ENCODE measurements at places on chromosomes 3 and 15.

DNA sequence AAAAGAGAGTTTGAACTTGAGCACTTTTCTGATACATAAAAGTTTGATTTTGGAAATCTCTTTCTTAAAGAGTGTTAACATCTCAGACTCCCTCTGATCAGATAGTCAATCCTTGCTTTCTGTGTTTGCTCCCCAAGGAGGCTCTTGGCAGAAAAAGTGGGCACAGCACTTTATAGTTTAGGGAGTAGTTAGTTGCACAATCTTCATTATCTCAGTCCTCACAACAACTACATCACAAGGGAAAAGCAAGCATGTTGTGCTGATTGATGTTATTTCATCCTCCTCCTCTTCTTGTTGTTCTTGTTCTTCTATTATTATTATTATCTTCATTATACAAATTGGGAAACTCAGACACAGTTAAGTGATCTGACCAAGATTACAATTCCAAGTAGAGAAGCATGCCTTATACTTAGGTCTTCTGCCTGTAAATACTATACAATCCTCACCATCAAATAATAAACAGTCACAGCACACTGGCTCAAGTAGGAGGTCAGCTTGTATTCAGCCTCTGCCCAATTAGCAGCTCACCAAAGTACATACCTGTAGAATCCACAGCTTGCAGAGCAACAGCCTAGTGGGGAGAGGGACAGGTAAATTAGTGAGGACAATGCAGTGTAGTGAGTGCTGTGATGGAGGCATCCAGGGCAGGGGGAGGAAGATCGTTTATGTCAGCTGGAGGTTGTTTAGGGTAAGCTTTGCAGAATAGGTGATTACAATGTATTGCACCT is 304.1 kb upstream of the MME start:
- no peak for DNase-seq

- no peak for DNase-seq
Observed at GRCh38 chr3:172144601-172145000, 105.2 kb downstream of the FNDC3B start.

DNA sequence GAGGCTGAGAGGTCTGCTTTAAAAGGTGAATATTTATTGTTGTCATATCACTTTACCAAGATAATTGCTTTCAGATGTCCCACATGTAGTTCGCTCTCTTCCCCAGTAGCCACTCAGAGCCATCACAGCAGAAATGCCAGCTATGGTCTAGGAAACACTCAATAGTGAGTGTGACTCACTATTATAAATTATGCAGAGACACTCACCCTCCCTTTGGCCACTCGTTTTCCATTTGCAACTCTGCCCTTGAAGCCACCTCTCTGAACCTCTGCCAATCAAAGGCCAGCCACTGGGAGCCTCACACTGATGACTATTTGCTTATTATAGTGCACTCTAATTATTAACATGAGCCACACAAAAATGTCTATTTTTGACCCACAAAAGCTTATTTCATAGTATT is 328.1 kb upstream of the ATP10A start:
- no peak for DNase-seq

DNA sequence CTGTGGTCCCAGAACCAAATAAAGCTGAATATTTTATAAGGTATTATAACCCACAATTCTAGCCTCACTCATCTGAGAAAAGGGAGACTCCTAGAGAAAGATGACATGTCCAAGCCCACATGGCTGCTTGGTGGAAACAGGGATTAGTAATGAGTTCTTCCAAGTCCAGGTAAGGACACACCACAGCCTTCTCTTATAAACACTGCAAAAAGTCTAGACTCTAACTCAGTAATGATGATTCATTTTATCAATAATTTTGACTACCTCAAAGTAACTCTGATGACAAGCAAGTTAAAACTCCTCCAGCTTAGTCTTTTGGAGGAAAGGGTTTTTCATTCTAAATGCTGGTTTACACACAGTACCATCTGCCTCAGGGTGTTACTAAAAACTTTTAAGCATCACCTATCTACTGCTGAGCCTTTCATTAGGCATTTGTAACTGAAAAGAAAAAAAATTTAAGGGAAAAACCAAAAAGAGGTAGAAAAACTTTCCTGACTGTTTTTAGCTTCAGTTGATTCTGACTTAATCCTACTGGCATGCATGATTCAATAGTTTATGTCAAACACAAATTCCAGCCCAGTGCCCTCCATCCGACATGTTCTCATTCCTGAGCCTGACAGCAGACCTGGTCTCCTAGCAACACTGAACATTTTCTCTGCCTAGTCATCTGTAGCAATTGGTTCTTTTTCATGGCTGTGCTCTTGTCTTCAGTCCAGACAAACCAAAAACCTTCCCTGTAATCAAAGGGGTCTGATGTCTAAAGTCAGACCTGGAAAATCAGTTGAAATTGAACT is 43.9 kb downstream of the P3H2 start:
- DNase-seq: peak; percentile 50

DNA sequence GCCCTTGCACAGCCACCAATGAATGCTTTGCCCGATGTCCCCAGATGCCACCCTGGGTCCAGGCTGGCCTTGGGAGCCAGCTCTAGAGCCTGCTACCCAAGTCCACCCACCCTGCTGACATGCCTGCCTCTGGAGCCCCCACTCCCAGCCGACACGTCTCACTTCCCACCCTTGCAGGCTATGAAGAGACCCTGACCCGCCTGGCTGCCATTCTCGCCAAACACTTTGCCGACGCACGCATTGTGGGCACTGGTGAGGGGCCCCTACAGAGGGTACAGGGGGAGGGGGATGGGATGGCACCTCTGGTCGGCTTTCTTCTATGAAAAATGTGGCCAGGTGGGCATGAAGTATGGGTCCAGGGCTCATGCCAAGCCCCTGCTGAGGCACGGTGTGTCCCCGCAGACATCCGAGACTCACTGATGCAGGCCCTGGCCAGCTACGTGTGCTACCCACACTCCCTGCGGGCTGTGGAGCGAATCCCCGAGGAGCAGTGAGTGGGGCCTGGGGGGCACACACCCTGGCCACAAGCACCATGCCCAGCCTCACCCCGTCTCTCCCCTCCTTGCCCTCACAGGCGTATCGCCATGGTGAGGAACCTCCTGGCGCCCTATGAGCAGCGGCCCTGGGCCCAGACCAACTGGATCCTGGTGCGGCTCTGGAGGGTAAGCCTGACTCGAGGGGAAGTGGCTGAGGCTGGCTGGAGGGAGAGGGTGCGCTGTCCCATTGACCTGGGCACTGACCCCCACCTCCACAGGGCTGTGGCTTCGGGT is 6.0 kb downstream of the AMIGO3 start:
- no peak for DNase-seq

DNA sequence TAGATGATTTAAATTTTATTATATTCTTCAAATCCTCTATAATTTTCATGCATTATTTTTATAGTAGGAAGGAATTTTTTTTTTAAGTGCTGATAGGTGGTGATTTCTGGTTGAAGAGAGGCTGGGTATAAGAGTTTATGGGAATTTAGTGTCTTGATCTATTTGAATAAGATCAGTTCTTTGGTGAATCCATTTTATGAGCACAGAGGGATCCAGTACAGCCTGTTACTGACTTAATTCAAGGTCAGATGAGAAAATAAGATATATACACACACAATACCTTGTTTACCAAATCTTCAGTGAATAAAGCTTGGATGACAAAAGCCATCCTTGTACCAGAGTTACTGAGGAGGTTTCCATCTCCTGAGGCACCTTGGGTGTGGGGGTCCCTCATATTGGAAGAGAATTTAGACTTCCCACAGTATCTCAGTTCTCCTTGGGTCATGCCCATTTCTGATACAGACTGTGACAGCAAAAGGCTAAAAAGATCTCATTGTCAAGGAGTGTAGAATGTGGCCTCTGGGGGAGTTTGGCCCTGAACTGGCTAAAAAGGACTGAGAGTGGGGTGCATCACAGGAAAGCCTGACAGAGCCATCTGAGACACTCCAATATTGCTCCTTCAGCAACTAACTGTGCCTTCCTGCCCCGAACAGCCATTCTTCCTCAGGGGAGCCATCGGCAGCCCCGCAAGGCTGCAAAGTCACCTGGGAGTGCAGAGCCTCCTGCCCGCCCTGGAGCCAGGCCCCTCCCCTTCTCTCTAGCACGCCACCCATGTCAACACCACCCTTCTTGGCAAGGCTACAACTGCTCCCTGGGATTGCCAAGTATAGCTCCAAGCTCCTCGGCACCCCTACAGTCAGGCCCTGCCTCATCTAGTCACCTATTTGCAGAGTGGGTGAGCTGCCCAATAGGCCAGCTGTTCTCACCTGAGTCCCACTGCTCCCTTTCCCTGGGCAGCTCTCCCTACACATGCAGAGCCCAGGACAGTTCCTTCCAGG is 43.1 kb upstream of the HACD2 start:
- DNase-seq: no peak

GRCh38 chr15:70354346-70354905 is 256.7 kb upstream of the TLE3 start:
- DNase-seq: no peak

- DNase-seq: no peak
Observed at GRCh38 chr15:101204739-101205535, 46.9 kb downstream of the CHSY1 start.

- no peak for DNase-seq
Observed at GRCh38 chr3:128498127-128498626, 5.2 kb upstream of the GATA2 start.

DNA sequence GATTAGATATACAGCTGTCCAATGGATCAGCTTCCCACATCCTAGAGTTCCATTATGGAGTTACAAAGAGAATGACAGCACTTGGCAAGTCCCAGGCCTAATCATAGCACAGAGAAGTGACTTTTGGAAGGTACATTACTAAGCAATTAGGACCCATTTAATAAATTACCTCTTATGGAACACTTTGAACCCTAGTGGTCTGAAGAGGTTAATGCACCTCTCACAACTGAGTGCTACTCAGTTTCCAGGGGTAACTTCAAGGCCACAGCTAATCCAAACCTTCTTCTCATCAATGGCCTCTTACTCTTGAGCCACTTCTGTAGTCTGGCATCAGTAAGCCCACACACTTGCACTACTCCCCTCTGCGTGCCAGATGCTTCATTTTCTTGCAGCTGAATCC is 34.9 kb upstream of the MEIS2 start:
- no peak for DNase-seq

GRCh38 chr15:50933341-50933740 is 24.9 kb downstream of the AP4E1 start:
- no peak for DNase-seq

GRCh38 chr3:164604687-164605086 is 473.6 kb downstream of the SI start:
- DNase-seq: no peak

DNA sequence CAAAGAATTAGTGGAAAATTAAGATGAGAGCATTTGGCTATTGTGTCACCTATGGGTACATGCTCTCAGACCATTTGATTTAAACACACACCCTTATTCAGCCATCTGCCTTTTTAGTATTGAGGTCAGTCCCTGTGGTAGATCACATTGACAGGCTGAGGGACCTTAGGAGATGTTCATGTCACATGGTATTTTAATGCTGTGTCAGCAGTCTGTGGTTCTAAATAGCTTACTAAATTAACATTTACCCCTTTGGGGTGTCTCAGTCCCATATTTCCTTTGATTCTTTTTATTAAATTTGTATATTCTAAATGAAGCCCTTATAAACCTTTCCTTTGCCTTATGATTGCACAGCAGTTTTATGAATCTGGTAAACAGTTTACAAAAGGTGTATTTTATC is 2.3 kb downstream of the RBM5 start:
- DNase-seq: no peak

DNA sequence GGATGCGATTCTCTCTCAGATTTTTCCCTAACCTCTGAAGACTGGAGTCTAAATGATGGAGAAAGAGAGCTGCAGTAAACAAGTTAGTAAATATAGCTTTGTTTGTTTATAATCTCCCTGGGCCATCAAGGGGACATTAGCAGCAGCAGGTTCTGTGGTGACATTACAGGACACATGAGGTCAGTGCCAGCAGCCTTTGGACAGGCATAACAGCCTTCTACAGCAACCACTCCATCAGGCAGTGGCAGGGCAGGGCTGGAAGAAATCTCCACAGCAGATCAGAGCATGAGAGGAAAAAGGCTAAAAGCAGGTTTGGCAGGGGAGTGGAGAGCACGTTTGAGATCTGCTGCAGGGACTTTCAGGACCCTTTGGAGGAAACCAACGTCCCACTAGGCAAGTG is 127.6 kb upstream of the ACP3 start:
- DNase-seq: no peak

GRCh38 chr3:23169551-23169950 is 33.6 kb upstream of the UBE2E2 start:
- no peak for DNase-seq

- no peak for DNase-seq
Observed at GRCh38 chr15:33377204-33377603, 66.4 kb downstream of the RYR3 start.

- DNase-seq: no peak
Observed at GRCh38 chr3:26368312-26368711, 254.3 kb upstream of the LRRC3B start.

DNA sequence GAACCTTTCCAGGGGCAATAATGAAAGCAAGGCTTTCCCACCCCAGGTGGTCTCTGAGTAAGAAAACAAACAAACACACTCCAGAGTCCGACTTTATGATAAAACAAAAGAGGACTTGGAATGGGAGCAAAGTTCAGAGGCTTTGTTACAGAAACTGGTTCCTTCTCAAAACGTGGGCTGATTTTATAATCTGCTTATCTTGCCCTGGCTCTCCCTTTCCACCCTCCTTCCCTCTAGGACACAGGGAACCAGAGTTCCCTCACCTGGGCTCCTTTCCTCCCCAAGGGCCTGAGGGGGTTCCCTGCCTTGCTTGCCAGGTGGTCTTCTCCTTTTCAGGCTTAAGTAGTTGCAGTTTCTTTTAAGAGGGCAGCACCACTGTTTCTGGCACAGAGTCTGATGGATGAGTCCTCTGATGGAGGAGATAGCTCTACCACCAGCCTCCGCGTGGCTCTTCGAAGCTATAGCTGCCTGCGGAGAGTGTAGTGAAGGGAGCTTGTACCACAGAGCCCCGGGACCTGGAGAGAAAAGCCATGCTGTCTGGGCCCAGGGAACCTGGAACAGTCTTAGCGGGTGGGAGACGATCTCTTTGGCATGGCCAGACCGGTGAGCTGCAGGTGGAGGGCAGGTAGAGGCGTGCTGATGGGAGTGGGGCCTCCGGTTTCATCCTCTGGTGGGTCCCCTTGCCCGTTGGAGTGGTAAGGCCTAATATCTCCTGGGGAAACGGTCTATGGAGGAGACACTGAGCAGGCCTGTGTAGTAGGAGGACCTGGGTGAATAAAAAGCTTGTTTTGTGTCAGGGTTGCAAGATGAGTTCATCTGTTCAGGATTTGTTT is 68.7 kb downstream of the SMAD6 start:
- DNase-seq: peak; percentile 91

DNA sequence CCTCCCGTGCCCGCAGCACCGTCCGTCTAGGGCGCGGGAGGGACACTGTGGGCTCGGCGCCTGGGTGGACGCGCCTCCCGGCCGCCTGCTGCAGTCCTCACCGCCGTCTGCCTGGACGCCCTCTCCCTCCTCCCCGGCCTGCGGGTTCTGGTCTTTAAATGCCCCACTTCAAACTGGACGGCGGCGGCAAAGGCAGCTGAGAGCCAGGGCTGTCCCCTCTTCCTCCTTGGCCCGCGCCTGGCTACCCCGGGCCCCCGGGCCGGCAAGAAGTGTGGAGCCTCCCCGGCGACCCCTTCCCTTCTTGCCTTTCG is 426 bp downstream of the CBLB start:
- DNase-seq: peak; percentile 28

All from LoVo (cell line).